ENCODE measurements at places on chromosomes 4 and X. TPM values are rescaled to one million over a fixed set of nuclear protein-coding genes. Genes with fewer than 3 reads are reported as not detected.

DNA sequence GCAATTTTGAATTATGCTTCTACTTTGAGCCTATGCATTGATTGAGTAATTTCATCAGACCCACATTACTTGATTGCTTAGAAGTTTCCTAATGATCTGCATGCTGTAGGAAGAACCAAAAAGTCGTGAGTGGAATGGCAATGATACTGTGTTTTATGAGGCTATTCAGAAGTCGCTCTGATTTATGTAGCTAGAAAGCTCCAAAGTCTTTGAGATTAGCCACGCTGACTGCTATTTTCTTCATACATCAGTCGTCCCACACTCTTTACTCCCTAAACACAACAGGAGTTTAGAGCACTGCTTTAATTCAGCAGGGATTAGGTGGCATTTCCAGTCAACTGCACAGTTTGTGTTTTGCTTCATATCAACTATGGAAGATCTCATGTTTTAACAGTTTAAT lies 4.1 kb downstream of the GRID2 start:
- no peak for DNase-seq

GRCh38 chr4:137968956-137969678 lies 273.0 kb downstream of the SLC7A11 start:
- no peak for DNase-seq

GRCh38 chrX:80808881-80809411 lies 731 bp downstream of the BRWD3 start:
- peak; percentile 5 for DNase-seq

DNA sequence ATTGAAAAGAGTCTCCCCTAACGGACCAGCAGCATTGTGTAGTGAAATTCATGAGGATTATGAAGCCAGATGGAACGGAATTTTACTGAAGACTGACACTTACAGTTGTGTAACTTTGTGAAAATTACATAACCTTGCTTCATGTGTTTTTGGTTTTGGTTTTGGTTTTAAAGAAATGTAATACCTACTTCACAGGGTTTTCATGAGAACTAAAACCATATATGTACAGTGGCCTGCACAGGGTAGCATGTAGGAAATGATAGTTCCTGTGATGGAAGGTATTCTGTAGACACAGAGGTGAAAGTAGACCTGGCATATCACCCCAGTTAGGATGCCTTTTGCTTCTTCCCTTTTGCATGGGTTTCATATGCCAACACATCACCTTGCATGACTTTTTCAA lies 247.0 kb downstream of the BANK1 start:
- DNase-seq, result no peak

Gene FRMD7
- total RNA-seq, result not detected

GRCh38 chr4:159155119-159155518 lies 52.2 kb downstream of the RAPGEF2 start:
- DNase-seq, result no peak

Gene GABRE
- total RNA-seq, result 36.3 TPM

DNA sequence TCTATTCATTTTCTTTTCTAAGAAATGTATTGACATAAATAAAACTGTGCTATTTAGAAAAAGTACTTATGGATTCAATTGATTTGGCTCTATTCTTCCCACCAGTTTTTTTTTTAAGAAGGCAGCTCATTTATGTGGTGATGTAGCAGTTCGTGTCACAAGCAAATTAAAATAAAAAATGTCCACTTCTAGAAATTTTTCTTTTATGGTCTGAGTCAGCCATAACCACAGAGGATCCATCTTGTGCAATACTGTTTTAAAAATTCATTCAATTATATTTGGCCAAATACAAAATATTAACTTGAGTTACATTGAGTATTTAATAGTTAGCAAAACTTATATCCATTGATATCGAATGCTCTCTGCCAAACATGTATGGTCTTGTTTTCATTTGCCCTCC lies 207.9 kb upstream of the FAT1 start:
- DNase-seq, result no peak

Data from tibial nerve (tissue), 4 donors.